Left forelimb (tissue), 1 donor: ENCODE measurements at places on chromosomes 6 and 20.

DNA sequence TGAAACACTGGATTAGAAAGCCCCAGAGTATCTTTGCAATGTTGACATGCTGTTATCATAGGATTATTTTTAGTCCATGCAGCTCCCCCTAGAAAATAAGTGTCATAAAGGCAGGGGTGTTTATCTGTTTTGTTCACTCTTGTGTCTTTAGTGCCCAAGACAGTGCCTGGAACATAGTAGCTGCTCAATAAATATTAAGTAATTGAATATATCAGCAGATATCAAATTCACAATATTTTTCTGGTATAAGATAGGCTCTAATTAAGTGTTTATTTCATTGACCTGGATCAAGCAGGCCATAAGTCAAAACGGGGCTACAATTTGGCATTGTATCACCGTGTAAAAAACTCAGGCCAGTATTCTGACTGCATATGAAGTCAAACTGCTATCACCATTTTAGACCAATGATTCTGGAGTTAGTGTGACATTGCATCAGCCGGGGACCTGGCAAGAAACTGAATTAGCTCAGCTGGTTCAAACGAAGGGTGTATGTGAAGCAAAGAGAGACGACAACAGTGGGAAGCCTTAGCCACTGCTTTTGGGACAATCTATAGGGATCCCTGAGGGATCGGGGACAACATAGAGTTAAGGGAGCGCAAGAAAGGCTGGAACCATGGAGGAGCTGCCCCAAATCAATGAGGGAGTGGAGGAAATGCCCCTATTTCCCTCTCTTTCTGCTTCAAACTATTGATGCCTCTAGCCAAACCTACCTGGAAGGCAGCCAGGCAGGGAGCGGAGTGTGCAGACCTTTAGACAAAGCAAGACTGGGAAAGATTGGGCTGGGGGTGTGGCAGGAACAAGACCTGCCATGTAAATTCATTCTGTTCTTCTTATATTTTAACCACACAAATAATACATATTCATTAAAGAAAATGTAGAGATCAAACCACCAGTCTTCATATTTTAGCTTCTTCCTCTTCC, 112.2 kb downstream of the PLEKHG1 start:
- DNase-seq, result no peak

DNA sequence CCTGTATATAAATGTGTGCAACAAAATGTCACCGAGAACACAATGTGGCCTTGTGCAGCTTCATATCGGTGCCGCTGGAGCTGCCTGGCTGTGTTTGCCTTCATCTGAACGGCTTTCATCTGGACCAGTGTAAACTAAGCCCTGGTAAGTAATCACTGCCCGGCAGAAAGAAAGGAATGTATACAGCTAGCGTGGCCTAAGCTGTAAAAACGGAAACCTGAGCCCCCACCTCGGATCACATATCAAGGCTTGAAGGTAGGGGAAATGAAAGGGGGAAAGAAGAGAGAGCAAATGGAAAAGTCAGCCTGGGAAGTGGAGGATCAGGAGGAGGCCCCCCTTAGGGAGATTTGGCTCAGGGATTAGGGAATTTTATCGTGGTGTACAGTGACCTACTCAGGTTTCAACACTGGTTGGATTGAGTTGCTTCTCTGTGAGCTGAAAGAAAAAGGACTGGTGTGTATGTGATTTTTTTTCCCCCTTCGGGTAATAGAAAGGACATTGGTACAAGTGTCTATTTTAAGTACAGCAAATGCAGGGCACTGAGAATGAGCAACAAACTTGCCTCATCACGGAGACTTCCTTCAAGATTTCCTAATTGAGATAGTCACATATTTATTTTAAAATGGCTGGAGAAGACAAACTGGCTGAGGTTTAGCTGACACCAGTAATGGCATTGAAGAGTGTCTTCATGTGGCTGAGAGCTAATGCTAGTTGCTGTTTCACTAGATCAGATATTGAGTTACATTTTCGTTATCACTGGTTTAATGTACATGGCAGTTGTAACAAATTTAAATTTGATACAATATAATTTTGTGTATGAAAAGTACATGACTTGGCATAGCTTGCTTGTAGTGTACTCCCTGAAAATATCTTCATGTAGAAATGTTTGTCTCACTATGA, 3.5 kb downstream of the SOBP start:
- DNase-seq, result peak; percentile 64

- no peak for DNase-seq
Measured at GRCh38 chr20:2538931-2539720, 2.8 kb downstream of the TMC2 start.

GRCh38 chr20:4946585-4946984, 54.7 kb downstream of the SLC23A2 start:
- no peak for DNase-seq

DNA sequence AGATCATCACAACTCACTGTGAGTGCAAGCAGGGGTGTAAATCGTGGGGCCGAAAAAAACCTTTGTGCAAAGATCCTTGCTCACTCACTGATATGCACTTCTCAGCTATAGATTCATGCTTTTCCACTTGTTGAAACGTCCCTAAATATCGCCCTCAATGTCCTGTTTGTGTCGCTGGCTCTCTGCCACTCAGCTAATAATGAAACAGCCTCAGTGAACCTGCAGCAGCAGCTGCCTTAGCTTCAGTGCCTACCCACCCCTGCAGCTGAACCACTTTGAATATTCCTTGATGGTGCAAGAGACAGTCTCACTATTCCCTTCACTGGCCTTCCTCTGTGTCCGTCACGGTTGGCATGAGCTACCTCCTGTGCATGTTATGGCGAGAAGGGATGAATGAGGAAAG, 128.9 kb upstream of the NAA20 start:
- DNase-seq, result no peak

DNA sequence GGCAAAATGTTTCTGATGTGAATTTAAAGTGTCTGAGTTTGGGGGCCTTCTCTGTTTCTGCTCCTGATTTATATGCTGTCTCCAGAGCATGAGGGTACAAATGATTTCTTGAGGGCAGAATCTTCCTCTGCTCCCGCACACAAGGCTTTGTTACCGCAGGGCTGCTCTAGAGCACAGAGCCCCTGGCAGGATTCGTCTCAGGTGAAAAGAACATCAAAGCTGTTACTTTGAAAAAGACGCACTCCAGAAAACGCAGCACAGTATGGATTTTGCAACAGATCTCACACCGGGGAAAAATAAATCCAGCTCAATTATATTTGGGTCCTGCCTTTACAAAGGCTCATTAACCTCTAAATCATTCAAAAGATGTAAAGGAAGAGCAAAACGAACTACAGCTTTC, 577.3 kb downstream of the PRKN start:
- DNase-seq, result no peak

DNA sequence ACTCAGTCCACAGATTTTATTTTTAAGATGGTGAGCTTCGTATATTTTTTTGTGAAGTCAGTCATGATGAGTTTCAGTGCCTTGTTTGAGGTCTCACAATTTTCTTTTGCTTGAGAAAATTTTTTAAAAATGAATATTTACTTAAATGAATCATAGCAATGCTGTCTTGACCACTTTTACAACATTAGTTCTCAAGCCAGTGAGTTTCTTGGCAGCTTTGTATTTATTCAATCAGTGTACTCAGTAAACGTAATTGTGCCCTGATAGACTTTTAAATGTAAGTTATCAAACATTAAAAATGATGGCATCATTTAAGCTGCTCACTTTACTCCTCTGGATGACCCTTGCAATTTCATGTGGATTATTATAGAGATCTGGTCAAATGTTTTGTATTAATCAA, 261.4 kb downstream of the KHDC1L start:
- DNase-seq, result no peak

DNA sequence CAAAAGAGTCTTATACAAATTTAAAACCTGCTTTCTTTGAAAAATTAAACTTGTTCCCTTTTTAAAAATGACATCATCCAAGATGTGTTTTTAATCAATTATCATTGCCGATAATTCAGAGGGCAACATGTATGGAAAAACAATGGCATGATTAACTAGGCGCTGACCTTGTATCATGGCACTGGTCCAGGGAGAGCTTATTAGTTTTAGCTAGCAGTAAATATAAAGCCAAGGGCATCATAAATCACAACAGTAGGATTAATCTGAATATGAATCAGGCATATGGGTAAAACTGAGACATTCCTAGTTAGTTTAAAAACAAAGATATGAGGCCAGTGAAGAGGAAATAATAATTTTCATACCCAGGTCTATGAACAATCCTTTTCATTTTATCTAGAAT, 374.0 kb downstream of the HDGFL1 start:
- no peak for DNase-seq

- no peak for DNase-seq
Measured at GRCh38 chr6:108896111-108896661, 48.0 kb downstream of the ARMC2 start.

DNA sequence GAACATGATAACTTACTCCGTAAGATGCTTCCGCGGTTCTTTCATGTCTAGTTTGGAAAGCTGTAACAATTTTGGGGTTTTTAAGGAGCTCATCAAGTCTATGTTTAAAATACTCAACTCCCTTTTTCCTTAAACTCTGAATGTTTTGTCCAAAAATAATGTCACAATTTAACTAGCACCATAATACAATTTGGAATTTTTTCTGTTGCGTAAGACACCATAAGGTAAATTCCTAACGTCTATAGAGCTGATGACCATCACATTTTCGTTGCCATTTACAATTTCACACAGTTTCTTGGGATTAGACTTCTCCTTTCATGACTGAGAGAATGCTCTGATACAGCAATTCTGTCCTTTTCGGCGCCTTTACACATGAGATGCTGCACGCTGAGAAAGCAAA, 26.7 kb upstream of the FOXF2 start:
- DNase-seq, result no peak

- DNase-seq, result no peak
Measured at GRCh38 chr6:134714113-134714512, 235.8 kb downstream of the ALDH8A1 start.

DNA sequence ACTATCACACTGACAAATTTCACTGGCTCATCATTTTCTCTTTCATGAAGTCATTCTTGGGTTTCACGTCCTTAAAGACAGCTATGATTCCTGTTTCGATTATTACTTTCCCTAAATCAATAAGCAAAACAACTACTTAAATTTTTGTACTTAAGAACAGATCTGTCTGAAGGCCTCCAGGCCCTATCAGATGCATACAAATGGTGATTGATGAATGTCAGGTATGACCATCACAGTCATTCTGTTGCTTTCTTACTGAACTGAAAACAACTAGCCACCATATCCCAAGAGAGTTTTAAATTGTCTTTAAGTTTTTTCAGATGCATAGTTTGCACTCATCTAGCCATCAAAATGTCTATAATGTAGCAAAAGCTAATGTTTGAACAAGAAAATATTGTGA, 20.9 kb upstream of the HTR1E start:
- no peak for DNase-seq

- no peak for DNase-seq
Measured at GRCh38 chr20:44211177-44212039, 837 bp upstream of the OSER1 start.
